ENCODE measurements at places on chromosomes 1 and 21. TPM values are rescaled to one million over a fixed set of nuclear protein-coding genes. Genes with fewer than 3 reads are reported as not detected.

DNA sequence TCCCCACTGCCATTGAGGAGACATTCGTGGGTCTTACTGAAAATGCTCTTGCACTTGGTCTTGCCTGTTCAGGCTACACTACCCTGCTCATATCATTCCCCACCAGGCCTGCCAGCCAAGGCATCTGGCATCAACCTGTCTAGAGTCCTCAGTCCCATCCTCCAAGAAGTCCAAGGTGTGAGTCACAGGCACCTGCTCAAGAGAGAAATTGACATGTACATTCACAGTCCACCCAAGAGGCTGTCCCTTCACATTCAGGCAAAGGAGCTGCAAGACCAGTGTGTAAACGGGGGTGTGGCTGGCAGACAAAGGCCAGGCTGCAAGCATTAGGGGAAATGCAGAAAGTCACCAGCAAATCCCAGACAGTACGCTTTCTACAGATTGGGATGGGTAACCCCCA is 13.1 kb upstream of the PLA2G2C start:
- H3K36me3 ChIP-seq: no peaks in the 10 kb centered on the region
- H3K4me1 ChIP-seq: peaks cover 15% of the 10 kb centered on the region
- no peaks in the 10 kb centered on the region for H3K27me3 ChIP-seq
- H3K27ac ChIP-seq: no peak overlapping the region

DNA sequence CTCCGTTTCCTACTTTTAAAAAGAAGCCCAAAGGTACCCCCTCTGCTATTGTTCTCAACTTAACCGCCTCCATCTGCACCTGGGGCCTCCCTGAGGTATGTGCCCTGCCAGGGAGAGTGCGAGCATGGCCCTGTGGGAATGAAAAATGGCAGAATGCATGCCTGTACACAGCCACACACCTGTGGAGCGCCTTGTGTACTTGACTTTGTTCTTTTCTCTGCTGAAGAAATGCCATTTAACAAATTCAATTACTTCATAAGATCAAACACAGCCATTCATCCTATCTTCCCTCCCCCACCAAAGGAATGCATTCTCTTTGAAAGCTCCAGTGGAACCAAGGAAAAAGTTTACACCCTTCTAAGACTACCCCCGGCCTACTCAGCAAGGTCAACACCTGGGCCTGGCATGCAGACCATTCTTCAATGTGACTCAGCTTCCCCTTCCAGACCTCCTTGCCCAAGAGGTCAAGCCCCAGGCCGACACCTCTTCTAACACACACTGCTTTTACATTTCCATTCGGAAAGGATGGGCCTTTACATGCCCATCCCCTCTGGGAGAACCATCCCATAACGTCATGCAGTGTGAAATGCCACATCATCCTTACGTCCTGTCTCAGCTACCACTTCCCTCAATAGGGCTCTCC is 123.7 kb downstream of the SMYD2 start:
- no peaks in the 10 kb centered on the region for H3K36me3 ChIP-seq
- no peaks in the 10 kb centered on the region for H3K27me3 ChIP-seq

The LAMC1 gene
- polyA plus RNA-seq: 3.5 TPM

DNA sequence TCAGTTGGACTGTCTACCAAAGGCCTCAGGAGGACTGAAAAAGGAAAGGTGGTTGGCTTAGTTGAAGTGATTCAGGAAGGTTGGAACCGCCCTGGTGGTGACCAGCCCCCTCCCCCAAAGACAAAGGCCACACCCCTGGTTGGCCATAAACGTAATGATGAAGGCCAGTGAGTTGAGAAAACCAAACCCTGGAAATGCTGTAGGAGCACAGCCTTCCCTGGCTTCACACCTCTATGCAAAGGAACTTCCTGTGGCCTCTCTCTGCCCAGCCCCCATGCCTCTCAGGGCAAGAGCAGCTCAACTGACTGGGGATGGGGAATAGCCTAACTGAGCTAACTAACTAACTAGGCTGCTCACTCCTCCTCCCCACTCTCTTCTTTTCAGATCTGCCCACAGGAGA is 90.4 kb downstream of the NPHP4 start:
- H3K36me3 ChIP-seq: peaks cover 44% of the 10 kb centered on the region
- no peaks in the 10 kb centered on the region for H3K4me1 ChIP-seq
- H3K27me3 ChIP-seq: no peaks in the 10 kb centered on the region
- no peak overlapping the region for H3K4me3 ChIP-seq
- no peak for DNase-seq

The ZNF678 gene
- polyA plus RNA-seq: 1.2 TPM

The CNR2 gene
- 0.23 TPM for polyA plus RNA-seq

- no peak overlapping the region for H3K4me3 ChIP-seq
- H3K4me1 ChIP-seq: peaks cover 41% of the 10 kb centered on the region
- H3K36me3 ChIP-seq: no peaks in the 10 kb centered on the region
- peak overlapping the region; percentile 91 for H3K27ac ChIP-seq
Observed at GRCh38 chr1:203289281-203289981, 15.9 kb upstream of the BTG2 start.

GRCh38 chr21:15285556-15285955 is 220.8 kb upstream of the NRIP1 start:
- H3K27ac ChIP-seq: no peak overlapping the region
- no peaks in the 10 kb centered on the region for H3K4me1 ChIP-seq
- no peaks in the 10 kb centered on the region for H3K27me3 ChIP-seq
- no peaks in the 10 kb centered on the region for H3K36me3 ChIP-seq
- H3K4me3 ChIP-seq: no peak overlapping the region
- DNase-seq: no peak

The PLA2G5 gene
- 0.69 TPM for polyA plus RNA-seq

The APCS gene
- polyA plus RNA-seq: not detected

DNA sequence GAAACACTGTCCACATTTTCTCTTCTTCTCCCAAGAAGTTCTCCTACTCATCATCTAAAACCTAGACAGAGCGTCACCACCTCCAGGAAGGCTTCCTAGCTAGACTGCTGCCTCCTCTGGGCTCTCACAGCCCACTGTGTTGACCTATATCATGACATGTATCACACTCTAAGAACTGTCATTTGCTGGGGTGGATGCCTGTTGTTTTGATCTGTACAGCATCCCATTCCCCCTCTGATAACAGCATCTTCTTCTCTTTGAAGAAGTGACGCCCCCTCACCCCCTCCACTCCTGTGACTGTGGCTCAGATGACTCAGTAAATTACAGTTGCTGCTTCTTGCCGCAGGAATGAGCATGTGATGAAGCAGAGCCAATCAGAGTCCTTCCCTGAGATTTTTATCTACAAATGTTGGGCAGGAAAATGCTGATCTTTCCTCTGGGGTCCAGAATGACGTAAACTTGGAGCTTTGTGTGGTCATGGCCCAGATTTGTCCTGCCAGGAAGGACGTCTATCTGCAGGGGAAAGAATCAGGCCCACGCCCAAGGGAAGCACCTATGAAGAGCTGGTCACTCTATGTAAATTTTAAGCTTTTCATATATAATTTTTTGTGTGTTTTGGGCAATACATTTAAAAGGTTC is 28.0 kb upstream of the FOXO6 start:
- H3K27ac ChIP-seq: no peak overlapping the region
- H3K4me3 ChIP-seq: no peak overlapping the region
- no peaks in the 10 kb centered on the region for H3K4me1 ChIP-seq
- H3K27me3 ChIP-seq: no peaks in the 10 kb centered on the region
- no peaks in the 10 kb centered on the region for H3K36me3 ChIP-seq

- no peaks in the 10 kb centered on the region for H3K27me3 ChIP-seq
- no peaks in the 10 kb centered on the region for H3K36me3 ChIP-seq
- DNase-seq: no peak
- H3K4me3 ChIP-seq: no peak overlapping the region
Observed at GRCh38 chr1:121418369-121419049, 233.7 kb downstream of the SRGAP2C start.

DNA sequence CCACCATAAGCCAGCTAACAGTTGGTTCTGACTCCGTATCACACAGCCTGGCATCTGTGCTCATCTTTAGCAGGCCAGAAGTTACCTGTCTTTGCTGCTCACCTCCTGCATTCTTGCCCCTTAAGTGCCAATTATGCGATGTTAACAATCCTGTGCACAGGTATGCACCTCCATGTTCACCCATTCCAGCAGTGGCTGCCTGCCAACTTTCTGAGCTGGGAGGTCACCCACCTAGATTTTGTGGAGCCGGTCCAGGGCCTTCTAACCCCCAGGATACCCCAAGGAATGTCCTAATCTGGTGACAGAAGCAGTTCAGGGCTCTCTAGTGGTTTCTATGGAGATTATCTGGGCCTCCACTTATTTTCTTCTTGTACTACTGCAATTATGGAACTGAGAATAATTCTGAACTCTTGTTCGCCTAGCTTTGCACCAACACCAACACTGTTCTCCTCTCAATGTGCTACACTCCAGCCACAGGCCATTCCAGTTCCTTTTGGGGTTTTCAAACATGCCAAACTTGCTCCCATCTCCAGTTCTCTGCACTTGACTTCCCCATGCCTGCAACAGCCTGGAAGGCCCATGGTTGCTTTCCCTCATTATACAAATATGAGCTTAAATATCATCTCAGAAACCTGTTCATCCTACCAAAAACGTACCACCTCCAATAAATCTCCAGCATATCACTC is 9.0 kb downstream of the BCAR3 start:
- peaks cover 81% of the 10 kb centered on the region for H3K4me1 ChIP-seq
- no peaks in the 10 kb centered on the region for H3K36me3 ChIP-seq
- peak overlapping the region; percentile 86 for H3K27ac ChIP-seq
- no peak overlapping the region for H3K4me3 ChIP-seq
- DNase-seq: peak; percentile 68

The ADORA3 gene
- polyA plus RNA-seq: 3.0 TPM

The RPTN gene
- polyA plus RNA-seq: not detected

- no peak overlapping the region for H3K27ac ChIP-seq
- H3K36me3 ChIP-seq: no peaks in the 10 kb centered on the region
- no peaks in the 10 kb centered on the region for H3K27me3 ChIP-seq
- H3K4me1 ChIP-seq: no peaks in the 10 kb centered on the region
- H3K4me3 ChIP-seq: no peak overlapping the region
Observed at GRCh38 chr1:79737193-79737592, 730.7 kb upstream of the ADGRL4 start.

- H3K36me3 ChIP-seq: no peaks in the 10 kb centered on the region
- peak overlapping the region; percentile 35 for H3K4me3 ChIP-seq
- H3K27me3 ChIP-seq: peaks cover 49% of the 10 kb centered on the region
- peaks cover 40% of the 10 kb centered on the region for H3K4me1 ChIP-seq
- no peak for DNase-seq
- H3K27ac ChIP-seq: no peak overlapping the region
Observed at GRCh38 chr1:18108299-18109057, 880 bp downstream of the IGSF21 start.

DNA sequence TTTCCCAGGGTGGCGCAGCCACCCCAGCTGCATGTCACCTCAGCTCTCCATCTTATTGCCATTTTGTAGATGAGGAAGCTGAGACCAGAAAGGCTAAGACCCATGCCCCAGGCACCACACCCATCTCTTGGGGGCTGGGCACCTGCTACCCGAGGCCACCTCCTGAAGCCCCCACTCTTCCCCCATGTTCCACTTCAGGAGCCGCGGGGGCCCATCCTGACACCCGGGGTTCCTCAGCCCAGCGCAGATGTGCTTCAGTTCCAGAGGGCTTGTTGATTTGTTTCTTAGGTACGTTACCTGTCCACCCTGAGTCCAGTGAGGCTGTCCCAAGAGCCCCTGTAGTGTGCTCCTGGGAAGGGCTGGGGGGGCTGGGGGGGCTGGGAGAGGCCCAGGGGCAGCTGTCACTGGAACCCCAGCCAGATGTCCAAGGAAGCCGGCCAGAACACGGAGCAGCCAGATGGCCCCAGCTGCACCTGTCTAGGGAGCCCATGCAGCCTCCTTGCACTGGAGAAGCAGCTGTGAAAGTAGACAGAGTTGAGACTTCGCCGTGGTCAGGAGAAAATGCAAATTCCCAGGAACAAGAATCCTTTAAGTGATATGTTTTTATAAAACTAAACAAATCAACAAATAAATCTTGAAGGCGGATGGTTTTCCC is 17.1 kb upstream of the CCDC27 start:
- no peak overlapping the region for H3K27ac ChIP-seq
- H3K4me1 ChIP-seq: peaks cover 3% of the 10 kb centered on the region
- peaks cover 15% of the 10 kb centered on the region for H3K36me3 ChIP-seq
- H3K27me3 ChIP-seq: peaks cover 32% of the 10 kb centered on the region

The CELA2A gene
- not detected for polyA plus RNA-seq

GRCh38 chr1:239389703-239390102 is 3.3 kb downstream of the CHRM3 start:
- H3K27me3 ChIP-seq: no peaks in the 10 kb centered on the region
- no peaks in the 10 kb centered on the region for H3K36me3 ChIP-seq
- no peak for DNase-seq

DNA sequence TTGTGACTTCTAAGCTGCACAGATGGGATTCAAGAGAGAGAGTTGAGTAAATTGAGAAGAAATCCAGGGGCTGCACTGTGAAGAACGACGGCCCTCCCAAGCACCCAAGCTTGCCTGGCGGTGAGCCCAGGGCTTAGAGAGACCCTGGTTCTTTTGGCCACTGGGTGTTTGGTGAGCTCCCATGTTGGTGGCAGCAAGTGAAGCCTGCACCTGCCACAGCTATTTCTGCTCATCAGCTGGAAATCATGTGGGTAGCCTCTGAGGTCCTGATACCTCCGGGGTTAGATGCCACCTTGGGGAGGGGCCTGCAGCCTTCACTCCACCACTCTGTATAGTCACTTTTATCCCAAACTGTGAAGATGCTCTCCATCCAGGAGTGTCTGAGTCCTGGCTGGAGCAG is 6.2 kb upstream of the BTG2 start:
- no peak overlapping the region for H3K27ac ChIP-seq
- peaks cover 1% of the 10 kb centered on the region for H3K4me1 ChIP-seq
- no peak overlapping the region for H3K4me3 ChIP-seq
- no peaks in the 10 kb centered on the region for H3K36me3 ChIP-seq
- H3K27me3 ChIP-seq: no peaks in the 10 kb centered on the region
